ENCODE measurements at places on chromosomes 4 and X.

DNA sequence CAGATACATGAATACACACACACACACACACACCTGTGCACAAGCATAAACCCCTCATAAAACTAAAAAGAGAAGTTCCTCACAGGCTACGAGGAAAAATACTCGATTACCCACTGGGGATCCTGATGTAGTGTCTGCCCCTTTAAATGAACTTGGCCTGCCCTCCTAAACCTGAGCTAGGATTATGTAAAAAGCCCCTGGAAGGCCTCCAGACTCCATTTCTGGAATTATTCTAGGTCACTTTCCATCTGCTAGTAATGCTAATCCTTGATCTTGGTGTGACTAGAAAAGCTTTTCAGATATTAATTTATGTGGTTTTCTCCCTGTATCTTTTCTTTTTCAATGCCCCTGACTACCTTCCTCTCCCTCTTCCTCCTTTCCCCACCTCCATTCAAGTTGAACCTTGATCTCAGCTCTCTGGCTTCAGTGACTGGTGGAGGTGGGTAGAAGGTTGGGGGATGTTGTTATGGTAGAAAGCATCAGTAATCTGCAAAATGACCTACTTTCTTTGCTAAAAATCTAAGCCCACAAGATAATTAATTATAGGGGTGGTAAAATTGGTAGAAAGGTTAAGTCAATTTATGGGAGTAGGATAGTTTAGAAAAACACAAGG is 25.5 kb upstream of the ZNF330 start:
- DNase-seq: no peak

- no peak for DNase-seq
Observed at GRCh38 chr4:78926826-78927225, 12.4 kb downstream of the PAQR3 start.

GRCh38 chr4:168710353-168710946 is 213.6 kb downstream of the PALLD start:
- peak; percentile 18 for DNase-seq

DNA sequence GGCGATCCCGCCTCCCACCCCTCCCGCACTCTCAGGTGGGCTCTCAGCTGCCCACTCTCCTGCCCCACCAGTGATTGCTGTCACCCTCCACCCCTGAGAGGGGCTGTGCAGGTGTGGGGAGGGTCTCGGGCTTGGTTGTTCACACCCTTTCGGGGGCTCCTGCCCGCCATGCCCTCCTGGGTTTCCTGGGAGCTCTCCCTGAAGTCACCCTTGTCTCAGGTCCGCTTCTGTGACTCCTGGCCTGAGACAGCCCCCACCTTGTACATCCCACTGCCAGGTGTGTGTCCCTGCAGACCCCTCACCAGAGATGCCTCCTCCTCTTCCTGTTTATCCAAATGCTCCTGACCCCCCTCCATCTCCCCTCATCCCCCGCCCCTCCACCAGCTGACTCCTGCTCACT is 37.8 kb downstream of the ADRA2C start:
- DNase-seq: no peak

DNA sequence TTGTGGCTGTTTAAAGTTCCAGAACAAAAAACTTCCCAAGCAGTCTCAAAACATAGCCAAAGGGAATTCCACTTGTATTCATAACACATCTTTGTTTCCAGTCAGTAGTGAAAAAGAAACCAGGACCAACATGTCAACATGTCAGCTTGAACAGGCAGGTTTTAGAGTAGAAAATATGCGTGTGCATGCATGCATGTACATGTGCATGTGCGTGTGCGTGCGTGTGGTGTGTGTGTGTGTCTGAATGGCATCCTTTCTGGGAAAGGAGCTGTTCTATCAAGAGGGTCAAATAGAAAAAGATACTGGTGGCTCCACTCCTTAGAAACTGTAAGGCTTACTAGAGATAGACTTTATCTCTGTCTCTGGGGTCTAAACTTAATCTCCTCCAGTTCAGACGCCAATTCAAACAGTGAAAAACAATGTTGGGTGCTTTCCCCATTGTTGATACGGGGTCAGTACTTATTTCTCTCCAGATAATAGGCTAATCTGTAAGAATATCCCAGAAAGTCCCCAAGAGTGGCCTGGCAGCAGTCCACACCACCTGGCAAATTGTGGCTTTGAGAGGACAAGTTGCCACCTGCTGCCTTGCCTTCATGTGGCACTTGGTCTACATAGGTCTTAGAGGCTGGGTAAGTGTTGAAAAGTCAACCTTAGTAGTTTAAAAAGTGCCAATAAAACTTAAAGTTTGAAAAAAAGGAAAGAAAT is 110.4 kb downstream of the SCD5 start:
- DNase-seq: no peak

- DNase-seq: no peak
Observed at GRCh38 chrX:155144926-155145325, 71.3 kb upstream of the VBP1 start.

DNA sequence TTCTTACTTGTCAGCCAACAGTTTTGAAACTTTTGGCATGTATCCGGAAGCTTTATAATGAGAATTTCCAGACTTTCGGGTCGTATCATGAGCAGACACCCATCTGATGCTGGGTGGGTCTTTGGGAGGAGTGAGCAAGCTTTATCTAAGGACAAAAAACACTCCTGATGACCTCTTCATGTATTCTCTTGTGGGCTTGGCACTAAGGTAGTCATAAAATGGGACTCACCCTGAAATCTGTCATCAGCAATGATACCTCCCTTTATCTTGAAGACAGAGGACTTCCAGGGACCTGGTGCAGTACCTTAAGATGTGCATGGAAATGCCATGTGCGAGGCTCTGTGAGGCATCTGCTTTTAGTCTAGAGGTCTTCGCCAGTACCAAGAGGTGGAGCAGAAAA is 346.3 kb upstream of the PPARGC1A start:
- no peak for DNase-seq

- no peak for DNase-seq
Observed at GRCh38 chr4:107497054-107497453, 223.0 kb downstream of the PAPSS1 start.

- DNase-seq: no peak
Observed at GRCh38 chrX:15579778-15580747, 20.7 kb downstream of the ACE2 start.

- DNase-seq: no peak
Observed at GRCh38 chr4:17018013-17018412, 119.6 kb upstream of the LDB2 start.

DNA sequence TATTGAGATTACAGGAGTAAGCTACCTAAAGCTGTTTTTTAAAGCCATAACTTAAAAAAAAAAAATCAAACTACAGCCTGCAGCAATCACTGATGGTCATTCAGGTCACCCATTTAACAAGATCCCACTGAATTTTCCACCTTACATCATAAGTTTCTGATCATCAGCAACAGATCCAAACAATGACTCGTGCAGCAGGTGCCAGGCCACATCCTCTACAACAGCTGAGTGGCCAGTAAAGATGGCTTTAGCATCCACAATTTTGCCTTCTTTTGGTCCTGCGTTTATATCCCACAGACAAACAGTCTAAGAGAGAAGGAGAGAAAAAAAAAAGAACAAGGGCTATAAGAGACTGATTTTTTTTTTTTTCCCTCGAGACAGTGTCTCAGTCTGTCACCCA is 16.6 kb downstream of the RBBP7 start:
- no peak for DNase-seq

DNA sequence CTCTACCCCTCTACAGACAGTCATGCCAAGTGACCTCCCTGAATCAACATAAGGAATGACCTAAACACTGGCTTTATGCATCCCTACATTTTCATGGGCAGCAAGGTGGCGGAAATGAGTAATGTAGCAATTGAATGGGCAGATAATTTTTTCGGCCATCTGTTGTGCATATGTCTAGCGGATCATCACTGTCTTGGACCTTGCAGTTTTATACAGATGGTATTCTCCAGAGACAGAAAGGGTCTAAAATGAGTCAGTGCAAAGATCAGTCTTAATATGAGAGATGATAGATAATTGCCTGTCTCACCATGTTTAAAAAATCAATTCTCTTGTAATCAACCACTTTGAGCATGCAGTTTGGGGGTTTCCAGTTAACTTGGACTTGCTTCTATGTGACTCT is 177.3 kb upstream of the DKK2 start:
- DNase-seq: no peak

GRCh38 chrX:15856222-15856587 is 1.6 kb upstream of the AP1S2 start:
- no peak for DNase-seq

DNA sequence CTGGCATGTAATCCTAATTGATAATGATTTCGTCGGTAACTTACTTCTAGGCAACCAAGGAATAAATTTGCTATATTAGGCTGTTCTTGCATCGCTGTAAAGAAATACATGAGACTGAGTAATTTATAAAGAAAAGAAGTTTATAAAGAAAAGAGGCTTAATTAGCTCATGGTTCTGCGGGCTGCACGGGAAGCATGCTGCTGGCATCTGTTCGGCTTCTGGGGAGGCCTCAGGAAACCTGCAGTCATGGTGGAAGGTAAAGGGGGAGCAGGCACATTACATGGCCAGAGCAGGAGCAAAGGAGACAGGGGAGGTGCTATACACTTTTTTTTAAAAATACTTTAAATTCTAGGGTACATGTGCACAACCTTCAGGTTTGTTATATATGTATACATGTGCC is 290.2 kb downstream of the STK32B start:
- no peak for DNase-seq

DNA sequence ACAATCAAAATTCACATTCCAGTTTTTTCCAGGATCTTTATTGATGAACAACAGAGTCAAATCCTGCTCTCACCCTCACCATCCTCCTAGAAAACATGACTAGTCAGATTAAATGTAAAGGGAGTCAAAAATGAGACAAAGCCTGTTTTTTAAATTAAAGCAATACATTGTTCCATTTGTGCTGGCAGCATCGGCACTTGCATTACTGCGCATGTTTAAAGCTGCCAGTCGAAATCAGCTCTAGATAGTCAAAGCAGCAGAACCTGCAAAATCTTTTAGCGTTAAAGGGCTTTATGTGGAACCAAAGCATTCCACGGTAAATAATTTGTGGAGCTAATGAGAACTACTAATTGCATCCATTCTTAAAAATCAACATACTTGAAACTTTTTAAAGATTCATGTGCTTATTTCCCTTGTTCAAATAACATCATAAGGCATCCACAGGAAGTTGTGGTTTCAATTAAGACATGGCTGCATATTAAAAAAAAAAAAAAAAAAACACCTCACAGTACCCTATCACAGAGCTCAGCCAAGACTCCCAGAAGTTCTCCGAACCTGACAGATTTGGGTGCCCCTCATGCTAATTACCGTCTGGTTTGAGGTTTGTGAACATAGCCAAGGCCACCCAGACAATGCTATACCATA is 82.2 kb downstream of the SH3KBP1 start:
- no peak for DNase-seq

- DNase-seq: no peak
Observed at GRCh38 chr4:177391953-177392352, 50.3 kb downstream of the AGA start.

DNA sequence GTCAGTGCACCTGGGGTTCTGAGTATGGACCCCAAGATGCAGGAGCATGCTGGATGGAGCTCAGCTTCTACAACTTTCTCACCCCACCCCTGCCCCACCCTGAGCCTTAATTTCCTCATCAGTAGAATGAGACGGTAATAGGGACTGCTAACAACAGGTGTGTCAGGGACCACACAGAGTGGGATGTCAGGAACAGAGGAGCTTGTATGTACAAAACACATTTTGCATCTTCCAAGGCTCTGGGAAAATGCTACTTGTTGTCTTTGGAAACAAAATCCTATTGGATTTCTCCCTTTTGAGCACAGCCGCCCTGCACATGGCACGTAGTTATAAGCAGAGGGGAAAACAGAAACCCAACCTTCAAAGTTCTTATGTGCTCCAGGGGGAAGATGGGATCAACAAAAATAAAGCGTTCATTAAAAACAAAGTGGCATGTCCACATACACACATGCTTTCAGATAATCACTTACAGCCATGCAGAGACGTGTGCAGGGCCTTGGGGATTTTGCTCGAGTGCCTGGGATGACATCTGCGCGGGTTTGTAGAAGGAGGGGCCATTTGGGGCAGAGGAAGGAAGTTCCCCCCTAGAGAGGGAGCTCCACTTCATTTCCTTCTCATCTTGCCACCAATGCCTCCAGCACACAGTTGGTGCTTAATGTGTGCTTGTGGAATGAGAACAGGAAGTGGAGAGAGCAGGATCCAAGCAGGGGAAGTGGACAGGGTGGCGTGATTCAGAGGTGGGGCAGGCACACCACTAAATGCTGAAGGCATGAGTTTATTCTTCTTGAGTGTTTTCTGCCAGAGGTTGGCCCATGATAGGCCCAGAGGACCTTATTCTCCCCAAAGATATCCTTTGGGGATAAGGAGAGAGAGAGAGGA is 138.9 kb downstream of the SMIM20 start:
- no peak for DNase-seq

DNA sequence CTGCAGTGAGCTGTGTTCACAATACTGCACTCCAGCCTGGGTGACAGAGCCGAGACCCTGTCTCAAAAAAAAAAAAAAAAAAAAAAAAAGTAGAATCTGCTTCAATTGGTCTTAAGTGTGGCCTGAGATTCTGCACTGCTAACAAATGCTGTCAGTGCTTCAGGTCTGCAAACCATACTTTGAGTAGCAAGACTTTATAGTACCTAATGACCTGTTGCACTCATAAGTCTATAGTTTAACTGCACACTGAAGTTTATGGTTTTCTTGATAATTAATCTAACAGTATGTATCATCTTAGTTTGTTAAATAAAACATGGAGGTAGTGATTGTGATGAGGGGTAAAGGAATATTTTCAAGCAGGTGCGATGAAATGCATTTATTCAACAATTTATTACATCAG is 135.6 kb downstream of the STAG2 start:
- no peak for DNase-seq

DNA sequence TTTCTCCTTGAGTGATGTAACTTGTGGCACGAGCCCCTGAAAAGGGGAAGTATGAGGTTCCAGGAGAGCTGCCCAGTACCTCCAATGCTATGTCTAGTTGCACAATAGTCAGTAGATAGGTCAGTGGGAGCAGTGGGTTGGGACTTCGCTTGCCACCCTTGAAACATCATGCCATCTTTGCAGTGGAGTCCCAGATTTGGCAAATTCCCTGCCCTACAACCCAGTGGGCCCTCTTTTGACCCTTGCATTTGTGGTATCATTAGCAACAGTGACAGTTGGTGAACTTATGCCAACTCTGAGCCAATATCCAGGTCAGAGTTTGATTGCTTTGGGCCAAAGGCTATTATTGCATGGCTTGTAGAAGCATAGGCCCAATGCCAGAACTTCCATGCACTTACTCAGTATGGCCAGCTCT is 12.3 kb downstream of the FHL1 start:
- DNase-seq: no peak

DNA sequence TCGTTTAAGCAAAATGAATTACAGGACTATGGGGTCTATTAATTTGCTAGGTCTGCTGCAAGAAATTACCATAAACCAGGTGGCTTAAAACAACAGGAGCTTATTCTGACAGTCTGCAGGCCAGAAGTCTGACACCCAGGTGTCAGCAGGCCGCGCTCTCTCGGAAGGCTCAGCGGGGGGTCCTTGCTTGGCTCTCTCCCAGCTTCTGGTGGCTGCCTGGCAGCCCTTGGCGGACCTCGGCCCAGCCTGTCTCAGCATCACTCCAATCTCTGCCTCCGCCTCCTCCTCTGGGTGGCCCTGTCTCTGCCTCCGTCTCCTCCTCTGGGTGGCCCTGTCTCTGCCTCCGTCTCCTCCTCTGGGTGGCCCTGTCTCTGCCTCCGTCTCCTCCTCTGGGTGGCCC is 580.5 kb upstream of the FAT1 start:
- no peak for DNase-seq

GRCh38 chr4:10075158-10075863 is 41.3 kb downstream of the WDR1 start:
- DNase-seq: no peak

GRCh38 chrX:46653482-46653881 is 79.9 kb downstream of the CHST7 start:
- no peak for DNase-seq

GRCh38 chr4:70382691-70383181 is at the start of gene SMR3B:
Gene SMR3B (plus strand): TSS chr4:70383131. CDS start chr4:70384511, 1,380 bp downstream.
- no peak for DNase-seq
